Inflammatory macrophage (primary cell): ENCODE measurements at places on chromosomes 1 and 21.
A peak's percentile ranks its signal among the peaks of the same experiment; 100 is the strongest.

DNA sequence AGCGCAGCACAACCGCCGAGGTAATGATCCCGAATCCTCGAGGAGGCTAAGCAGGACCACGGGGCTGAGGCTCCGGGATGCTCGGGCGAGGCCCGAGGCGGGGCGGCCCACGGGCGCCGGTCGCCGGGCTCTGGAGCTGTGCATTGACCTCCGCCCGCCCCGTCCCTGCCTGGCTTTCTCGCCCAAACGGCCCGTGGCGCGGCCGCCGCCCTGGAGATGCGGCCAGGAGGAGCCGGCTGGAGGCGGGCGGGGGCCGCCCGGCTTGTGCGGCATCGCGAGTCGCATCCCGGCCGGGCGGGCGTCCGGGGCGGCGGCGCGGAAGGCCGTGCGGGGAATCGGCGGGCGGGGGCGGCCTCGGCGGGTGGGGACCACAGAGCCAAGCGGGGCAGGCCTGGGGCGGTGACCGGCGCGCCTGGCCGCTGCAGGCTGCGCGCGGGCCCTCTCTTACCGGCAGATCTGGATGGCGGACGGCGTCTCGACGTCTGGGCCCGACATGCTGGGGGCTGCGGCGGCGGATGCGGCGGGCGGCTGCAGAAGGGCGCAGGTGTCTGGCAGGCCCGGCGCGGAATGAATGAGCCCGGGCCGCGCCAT, 663 bp downstream of the ACOT7 start:
- DNase-seq, result no peak

- peak; percentile 93 for DNase-seq
Measured at GRCh38 chr1:203769505-203770343, 4.7 kb downstream of the LAX1 start.

DNA sequence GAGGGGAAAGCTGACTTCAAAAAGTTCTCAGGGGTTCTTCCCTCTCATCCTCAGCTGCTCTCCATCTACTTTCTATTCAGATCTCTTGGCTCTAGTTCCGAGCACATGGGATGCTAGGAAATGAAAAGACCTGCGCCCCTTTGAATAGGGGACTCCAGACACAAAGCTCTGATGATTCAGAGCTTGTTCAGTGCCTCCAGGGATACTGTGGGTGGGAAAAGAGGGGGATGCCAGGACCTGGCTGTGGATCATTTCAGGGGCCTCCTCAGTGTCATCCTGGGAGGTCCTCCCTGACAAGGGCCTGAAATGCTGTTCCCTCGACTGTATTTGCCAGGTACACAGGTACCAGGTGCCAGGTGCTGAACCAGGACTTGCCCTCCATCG, 943 bp upstream of the KIAA0040 start:
- DNase-seq, result no peak

GRCh38 chr1:9792156-9793042, 31.4 kb downstream of the CLSTN1 start:
- DNase-seq, result no peak

- DNase-seq, result no peak
Measured at GRCh38 chr1:115529216-115529897, 112.4 kb upstream of the VANGL1 start.

DNA sequence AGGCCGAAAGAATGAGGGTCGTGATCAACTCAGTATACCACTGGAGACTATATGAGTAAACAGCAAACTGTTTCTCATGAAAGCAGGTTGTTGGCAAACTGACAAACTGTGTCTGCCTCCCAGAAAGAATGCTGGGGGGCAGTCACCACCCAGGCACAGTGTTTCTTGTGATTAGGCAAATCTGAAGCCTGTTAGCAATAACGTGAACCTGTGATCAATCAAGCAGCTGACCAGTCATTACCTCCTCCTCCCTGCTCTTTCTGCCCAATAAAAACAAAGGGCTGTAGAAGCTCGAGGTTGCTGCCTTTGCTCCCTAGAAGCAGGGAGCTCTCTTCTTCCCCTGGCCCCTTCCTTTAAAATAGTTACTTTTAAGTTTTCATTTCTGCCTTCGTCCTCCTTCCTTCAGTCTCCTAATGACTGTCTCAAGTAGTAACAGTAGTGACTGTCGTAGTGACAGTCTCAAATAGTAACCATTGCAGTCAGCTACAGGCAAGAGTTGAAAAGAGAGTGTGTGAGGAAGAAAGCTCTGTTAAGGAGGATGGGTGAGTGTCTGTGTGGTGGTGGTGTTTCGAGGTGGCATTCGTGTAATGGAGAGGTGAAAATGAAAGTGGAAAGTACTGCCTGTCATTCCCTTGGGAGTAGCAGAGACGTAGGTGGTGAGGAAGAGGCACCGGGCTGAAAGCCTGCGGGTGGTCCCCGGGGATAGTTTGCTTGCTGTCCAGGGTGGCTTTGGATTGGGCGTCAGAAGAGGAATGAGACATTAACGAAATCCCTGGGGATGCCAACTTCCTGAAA, 14.5 kb downstream of the HHAT start:
- DNase-seq, result no peak

DNA sequence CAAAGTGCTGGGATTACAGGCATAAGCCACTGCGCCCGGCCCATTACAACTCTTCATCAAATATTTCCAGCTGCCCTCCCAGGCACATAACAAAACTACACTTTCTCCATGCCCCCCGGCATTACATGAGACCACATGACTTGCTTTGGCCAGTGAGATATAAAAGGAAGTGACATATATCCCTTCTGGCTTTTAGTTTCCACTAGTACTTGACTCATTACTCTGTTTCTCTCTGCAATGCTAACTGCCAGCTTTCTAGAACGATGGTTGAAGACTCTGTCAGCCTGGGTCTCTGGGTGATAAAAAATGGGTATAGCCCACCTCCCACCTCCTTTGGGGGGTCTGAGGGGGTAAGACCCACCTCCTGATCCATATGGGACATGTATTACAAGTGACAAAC, 24.2 kb downstream of the ABL2 start:
- DNase-seq, result no peak

- DNase-seq, result no peak
Measured at GRCh38 chr1:62022382-62022983, 172.2 kb upstream of the L1TD1 start.

GRCh38 chr1:219927956-219928790, at the start of gene SLC30A10:
SLC30A10 (minus strand) TSS chr1:219928557; CDS start chr1:219928440, 117 bp downstream.
- no peak for DNase-seq

GRCh38 chr1:58422436-58422835, 124.1 kb downstream of the OMA1 start:
- no peak for DNase-seq

DNA sequence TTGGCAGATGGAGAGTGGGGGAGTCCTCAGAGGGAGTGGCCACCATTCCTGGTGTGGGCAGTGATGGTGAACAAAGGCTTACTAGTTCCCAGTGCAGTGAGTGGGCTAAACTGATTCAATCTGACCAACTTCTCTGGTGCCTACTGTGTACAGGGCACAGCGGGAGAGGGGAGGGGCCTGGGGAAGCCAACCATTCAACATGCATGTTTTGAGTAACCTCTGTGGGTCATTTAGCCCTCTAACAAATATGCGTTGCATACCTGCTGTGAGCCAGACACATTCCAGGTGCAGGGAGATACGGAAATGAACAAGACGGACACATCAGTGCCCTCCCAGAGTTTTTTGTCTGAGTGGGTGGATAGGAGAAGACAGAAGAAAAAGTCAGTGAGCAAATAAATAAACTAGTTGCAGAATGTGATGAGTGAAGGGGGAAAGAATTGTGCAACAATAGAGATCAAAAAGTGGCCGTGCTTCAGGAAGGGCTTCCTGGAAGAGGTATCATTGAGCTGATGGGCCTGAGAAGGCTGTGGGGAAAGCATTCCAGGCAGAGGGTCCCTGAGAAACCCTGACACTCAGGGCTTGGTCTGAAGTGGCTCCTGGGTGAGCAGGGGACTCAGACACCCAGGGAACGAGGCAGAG, 78.8 kb downstream of the EPHB2 start:
- DNase-seq, result no peak

GRCh38 chr1:12171206-12172041, 4.6 kb downstream of the TNFRSF1B start:
- no peak for DNase-seq

DNA sequence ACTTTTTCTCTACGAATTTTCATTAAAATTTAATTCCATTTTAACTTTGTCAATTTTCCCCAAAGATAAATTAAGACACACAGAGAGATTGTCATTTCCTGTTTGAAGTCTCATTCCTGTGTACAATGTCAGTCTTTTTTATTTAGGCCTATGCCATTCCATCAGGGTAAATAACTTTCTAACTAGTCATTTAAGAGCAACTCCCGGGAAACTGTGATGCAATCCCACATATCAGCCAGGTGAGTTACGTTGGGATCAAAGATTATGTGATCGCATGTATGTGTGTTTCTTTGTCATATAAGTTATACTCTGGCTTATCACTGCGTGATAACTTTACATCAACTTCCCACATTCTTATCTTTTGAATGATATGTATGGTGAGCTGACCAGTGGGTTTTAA, 86.1 kb upstream of the S1PR1 start:
- no peak for DNase-seq

- no peak for DNase-seq
Measured at GRCh38 chr1:184843732-184844495, 89.3 kb upstream of the EDEM3 start.

DNA sequence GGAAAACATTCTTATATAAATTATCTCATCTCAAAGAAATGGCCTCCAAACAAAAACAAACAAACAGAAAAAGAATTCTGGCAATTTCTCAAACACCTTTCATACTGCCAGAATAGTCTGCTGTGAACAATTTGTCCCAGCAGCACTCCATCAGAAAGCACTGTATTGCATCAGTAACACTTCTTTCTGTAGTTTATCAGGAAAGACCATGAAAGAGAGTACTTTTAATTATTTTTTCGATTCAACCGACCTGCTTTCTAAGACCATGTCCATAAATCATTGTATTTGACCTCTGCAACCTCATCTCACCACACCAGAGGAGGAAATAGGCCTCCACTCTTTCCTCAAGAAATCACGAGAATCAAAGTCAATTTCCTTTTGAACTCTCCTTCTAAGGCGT, 1579.9 kb downstream of the MRPL39 start:
- DNase-seq, result no peak

DNA sequence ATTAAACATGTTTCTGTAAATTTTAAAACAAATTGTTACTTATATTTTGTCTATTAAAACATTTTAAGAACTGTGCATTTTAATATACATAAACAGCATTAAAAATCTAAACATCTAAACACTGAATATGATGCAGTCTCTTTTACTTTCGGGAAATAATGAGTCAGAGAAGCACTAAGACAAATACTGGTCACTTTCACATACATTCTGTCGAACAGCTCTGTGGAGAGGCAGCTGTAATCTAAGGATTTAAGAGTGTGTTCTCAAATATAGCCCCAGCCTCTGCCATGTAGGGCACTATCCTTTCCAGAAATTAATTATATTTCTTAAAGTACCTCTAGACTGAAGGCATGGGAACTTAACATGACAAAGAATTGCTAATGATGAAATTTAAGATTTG, 89.6 kb upstream of the PTGFR start:
- DNase-seq, result no peak

DNA sequence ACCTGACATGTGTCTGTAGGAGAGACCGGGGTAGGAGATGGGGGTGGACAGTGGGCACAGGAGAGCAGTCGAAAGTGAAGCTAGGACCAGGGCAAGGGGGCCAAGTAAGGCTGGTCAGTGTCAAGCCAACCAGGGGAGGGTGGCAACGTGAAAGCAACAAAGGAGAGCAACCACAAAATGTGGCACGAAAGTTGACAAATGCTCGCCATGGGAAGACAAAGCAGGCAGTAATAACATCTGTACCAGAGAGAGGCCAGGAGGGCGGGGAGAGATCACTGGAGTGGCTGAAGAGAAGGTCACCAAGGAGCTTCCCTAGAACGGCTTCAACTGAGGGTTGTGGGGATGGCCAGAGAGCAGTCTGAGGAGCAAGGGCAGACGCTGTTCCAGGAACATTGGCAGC, 17.0 kb downstream of the QSOX1 start:
- DNase-seq, result no peak

GRCh38 chr1:215636258-215636965, 69.3 kb downstream of the KCTD3 start:
- DNase-seq, result no peak

DNA sequence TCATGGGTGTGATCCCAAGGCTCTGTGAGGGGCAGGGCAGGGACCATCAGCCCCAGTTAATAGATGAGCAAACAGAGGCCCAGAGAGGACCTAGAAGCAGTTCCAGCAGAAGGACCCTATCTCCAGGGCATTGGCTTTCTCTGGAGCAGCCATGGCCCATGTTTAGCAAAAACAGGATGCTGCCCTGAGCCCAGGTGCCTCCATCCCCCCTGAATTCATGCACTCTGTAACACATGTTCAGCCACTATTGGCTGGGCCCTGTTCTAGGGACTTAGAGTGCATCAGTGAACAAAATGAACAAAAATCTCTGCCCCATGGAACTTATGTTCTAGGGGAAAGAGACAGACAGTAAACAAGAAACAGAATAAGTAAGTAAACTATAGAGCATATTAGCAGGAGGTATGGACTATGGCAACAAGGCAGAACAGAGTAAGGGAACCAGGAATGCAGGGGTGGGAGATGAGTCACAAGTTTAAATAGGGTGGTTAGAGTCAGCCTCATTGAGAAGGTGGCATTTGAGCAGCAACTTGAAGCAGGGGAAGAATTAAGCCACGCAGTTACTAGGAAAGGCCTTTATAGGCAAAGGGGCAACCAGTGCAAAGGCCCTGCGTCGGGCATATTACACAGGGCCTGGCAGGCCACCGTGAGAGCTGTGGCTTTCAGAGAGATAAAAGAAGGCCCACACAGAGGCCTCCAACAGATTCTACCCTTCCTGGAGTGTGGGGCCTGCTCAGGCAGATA, 185.9 kb upstream of the EDN2 start:
- peak; percentile 62 for DNase-seq

DNA sequence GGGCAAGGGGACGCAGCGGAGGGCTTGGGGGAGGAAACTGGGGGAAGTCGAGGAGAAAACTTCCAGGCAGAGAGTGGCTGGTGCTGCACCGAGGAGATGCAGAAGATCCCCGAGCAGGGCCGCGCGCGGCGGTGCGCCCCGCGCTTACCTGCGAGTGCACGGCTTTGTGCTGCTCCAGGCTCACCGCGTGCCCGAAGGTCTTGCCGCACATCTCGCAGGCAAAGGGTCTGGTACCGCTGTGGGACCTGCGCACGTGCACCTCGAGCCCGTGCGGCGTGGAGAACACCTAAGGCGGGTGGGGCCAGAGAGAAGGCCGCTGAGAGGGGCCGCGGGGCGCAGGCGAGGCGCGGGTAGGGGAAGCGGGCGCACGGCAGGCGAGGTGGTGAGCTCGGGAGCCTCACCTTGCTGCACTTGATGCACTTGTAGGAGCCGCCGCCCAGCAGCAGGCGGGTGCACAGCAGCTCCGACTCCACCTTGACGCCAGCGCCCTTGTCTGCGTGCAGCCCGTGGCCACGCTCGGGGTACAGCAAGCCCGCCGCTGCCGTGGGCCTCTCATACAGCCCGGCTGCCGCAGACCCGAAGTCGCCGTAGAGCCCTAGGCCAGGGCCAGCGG, 6.4 kb downstream of the GFI1 start:
- no peak for DNase-seq
